EH (cell line): ENCODE measurements at places on chromosomes 5 and 9.
A peak's percentile ranks its signal among the peaks of the same experiment; 100 is the strongest.

DNA sequence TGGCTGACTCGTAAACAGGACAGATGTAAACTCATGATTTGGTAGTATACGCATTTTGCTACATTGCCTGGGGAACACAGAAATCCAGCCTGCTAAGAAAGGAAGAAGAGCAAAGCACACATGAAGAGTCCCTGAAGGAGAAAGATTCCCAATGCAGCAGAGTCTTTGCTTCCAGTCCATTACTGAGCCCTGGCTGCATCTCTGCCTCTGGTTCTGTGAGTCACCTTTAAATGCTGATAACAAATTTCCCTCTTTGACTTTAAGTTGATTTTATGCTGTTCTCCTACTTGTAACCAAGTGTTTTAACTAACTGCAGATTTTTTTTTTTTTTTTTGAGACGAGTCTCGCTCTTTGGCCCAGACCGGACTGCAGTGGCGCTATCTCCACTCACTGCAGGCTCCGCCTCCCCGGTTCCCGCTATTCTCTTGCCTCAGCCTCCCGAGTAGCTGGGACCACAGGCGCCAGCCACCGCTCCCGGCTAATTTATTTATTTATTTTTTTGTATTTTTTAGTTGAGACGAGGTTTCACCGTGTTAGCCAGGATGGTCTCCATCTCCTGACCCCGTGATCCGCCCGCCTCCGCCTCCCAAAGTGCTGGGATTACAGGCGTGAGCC is 8.5 kb upstream of the PRXL2C start:
- no peak for DNase-seq

GRCh38 chr9:69572611-69573010 is 99.6 kb downstream of the APBA1 start:
- DNase-seq, result peak; percentile 60

GRCh38 chr5:155699385-155699784 is 627.6 kb upstream of the SGCD start:
- DNase-seq, result no peak

- peak; percentile 40 for DNase-seq
Measured at GRCh38 chr5:139181835-139182452, 16.2 kb downstream of the SIL1 start.

DNA sequence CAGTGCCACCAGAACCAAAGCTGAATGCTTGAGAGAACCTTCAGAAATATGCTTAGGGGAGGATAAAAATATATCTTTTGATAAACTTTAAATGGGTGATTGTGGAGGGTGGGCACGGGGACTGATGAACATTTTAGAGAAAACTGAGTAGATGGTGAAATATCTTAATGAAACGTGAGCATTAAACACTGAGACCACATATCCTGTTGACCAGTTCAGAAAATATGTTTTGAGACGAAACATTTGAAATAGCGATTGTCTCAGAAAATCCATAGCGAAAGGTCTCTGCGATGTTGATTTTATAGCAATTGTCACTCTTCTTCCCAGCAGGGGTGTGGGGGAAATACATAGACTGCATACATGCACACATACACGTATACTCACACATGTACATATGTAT is 231.0 kb downstream of the ESM1 start:
- DNase-seq, result peak; percentile 55

GRCh38 chr5:59286510-59286909 is 607.0 kb downstream of the PDE4D start:
- no peak for DNase-seq

DNA sequence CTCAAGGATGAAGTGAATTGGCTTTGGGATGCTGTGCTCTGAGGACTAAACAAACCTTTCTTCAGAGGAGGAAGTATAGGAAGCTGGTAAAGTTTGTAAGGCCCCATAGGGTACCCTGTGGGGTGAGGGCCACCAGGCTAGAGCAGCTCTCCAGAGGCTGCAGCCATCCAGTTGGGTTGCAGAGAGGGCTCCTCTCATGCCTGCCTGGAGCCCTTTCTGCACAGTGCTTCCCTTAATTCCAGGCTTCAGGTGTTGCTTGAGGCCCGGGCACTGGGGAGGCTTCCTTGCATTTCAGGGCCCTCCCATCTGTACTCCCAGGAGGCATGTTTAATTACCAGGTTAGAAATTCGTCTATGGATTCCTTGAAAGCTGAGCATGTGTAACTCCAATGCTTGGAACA is 95.3 kb upstream of the FSTL4 start:
- DNase-seq, result no peak

DNA sequence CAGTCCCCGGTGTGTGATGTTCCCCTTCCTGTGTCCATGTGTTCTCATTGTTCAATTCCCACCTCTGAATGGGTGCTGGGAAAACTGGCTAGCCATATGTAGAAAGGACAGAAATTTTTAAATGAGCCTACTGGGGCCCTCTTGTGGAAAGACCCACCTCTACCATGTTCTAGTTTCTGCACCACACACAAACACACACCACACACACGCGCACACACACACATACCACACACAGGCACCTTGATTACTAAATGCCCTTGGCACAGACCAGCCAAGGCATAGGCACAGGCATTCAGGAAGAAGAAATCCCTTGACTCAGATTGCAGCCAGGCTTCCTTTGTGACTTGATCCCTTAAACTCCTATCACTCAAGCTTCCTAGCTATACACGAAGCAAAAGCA is 60.5 kb downstream of the SIL1 start:
- DNase-seq, result peak; percentile 31

DNA sequence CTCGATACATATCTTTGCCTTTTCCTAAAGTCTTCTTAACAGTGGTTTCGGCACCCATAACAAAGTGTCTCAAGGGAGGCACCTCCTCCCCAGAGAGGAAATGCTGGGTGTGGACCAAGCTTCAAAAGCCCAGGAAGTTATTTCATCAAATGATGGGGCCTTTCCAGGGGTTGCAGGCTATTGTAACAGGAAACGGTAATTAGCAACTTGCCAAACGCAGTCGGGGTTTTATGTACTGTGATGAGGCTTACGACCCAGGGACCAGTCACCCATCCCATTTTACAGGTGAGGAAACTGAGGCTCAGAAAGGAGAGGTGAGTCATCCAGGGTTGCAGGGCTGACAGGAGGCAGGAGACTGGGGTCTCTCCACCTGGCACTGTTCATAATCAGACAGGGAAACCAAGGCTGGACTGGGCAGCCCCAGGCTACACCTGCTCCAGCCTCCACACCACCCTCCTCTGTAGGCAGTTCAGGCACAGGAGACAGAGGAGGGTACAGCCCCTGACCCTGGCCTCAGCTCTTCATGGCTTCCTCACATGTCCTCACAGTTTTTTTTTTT is 30.0 kb upstream of the SUSD3 start:
- DNase-seq, result no peak

DNA sequence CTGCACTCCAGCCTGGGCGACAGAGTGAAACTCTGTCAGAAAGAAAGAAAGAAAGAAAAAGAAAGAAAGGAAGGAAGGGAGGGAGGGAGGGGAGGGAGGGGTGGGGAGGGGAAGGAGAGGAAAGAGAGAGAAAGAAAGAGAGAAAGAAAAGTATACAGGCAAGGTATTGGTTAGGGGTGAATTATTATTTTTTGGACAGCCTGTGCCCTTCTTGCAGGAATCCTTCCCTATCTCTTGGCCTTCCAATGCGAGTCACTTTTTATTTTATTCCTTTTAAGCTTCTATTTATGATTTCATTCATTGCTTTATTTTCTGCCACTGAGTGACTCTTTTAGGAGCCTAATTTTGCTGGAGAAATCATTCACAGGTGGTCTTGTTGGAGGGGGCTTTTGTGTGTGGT is 98.7 kb downstream of the PDE8B start:
- no peak for DNase-seq

DNA sequence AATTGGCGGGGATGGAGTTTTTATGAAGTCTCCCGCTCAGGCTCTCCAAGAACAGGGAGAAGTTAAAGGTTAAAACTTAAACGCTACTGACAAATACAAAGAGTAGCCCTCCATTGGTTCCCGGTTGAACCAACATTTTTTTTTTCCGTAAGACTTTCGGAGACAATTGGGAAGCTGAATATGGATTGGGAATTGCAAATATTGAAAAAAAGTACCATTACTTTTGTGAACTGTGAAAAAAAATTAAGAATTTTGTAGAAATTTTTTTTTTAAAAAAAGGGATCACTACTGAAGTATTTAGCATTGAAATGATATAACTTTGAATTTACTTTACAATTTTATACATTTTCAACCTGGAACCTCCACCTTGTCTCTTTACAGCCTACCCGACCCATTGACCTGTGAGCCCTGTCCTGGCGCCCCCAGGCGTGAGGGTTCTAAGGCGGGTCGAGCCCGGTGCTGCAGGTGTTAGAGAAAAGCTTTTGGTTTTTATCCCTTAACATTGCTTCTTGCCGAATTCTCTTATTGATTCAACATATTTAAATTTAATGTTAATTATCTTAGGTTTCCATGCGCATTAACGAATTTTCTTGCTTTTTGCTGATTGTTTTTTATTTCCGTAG is 448 bp upstream of the ZNF782 start:
- DNase-seq, result no peak

DNA sequence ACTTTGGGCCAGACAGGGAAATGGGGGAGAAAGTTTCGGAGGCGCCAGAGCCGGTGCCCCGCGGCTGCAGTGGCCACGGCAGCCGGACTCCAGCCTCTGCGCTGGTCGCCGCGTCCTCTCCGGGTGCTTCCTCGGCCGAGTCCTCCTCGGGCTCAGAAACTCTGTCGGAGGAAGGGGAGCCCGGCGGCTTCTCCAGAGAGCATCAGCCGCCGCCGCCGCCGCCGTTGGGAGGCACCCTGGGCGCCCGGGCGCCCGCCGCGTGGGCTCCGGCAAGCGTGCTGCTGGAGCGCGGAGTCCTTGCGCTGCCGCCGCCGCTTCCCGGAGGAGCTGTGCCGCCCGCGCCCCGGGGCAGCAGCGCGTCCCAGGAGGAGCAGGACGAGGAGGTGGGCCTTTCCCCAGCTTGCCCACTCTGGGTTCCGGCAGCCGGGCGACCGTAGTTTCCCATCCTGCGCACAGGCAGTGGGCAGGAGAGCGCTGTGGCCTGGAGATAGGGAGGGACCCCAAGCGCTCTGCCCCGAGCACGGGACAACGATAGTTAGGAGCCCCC is 516 bp downstream of the MAST4 start:
- DNase-seq, result peak; percentile 13

GRCh38 chr5:37812365-37812764 is 27.5 kb downstream of the GDNF start:
- peak; percentile 40 for DNase-seq

DNA sequence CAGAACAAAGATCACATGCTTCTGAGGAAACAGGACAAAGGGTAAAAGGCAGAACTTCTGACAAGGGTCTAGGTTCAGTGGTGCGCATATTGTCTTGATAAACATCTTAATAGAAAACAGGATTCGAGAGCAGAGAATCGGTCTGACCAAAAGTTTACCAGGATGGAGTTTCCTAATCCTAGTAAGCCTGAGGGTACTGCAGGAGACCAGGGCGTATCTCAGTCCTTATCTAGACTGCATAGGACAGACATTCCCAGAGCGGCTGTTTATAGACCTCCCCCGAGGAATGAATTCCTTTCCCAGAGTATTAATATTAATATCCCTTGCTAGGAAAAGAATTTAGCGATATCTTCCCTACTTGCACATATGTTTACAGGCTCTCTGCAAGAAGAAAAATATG is 32.4 kb upstream of the TNFSF8 start:
- no peak for DNase-seq

GRCh38 chr5:166767858-166768257 is 1523.6 kb upstream of the WWC1 start:
- no peak for DNase-seq

- DNase-seq, result peak; percentile 68
Measured at GRCh38 chr9:86098824-86099700, at the start of gene GOLM1. GOLM1 (minus strand) TSS chr9:86099558; CDS start chr9:86079320, 20,238 bp downstream.

GRCh38 chr9:248278-248961 is 33.8 kb downstream of the DOCK8 start:
- DNase-seq, result no peak

GRCh38 chr9:108654566-108654965 is 201.2 kb downstream of the ACTL7B start:
- DNase-seq, result peak; percentile 85

DNA sequence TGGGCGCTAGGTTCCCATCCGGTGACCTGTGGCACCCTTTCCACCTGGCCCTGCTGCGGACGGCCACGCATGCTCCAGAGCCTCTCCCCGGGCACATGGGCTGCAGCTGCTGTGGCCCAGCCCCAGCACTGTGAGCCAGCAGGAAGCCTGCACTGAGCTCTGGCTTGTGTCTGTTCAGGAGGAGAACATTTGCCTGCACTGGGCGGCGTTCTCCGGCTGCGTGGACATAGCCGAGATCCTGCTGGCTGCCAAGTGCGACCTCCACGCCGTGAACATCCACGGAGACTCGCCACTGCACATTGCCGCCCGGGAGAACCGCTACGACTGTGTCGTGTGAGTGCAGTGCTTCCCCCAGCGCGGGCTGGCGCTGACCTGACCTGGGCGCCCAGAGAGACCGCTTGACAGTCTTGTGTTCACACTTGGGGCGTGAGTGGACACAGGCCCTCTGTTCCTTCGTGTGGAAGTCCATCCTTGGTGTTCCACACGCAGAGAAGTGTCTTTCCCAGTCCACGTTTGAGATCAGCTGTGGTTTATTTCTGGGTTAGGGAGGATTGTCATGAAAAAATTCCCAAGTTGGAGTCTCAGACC is 66.2 kb upstream of the CACNA1B start:
- no peak for DNase-seq

GRCh38 chr9:38339087-38339486 is 53.4 kb upstream of the ALDH1B1 start:
- peak; percentile 64 for DNase-seq

DNA sequence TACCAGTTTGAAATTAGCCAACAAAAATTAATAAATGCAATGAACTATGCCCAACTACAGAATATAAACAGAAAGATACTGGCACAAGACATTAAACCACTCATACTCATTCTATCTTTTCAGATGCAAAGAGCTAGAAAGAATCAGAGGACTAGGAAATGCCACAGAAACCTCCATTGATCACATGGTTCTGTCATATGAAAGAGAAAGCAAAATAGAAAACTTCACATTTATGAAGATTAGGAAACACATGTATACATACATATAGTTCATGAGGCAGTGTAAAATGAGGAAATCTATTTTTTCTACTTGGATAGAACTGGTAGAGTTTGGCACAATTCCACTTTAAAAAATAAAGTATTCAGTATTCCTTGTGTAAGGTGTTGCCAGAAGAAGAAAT is 275.1 kb upstream of the PTGER4 start:
- DNase-seq, result no peak

DNA sequence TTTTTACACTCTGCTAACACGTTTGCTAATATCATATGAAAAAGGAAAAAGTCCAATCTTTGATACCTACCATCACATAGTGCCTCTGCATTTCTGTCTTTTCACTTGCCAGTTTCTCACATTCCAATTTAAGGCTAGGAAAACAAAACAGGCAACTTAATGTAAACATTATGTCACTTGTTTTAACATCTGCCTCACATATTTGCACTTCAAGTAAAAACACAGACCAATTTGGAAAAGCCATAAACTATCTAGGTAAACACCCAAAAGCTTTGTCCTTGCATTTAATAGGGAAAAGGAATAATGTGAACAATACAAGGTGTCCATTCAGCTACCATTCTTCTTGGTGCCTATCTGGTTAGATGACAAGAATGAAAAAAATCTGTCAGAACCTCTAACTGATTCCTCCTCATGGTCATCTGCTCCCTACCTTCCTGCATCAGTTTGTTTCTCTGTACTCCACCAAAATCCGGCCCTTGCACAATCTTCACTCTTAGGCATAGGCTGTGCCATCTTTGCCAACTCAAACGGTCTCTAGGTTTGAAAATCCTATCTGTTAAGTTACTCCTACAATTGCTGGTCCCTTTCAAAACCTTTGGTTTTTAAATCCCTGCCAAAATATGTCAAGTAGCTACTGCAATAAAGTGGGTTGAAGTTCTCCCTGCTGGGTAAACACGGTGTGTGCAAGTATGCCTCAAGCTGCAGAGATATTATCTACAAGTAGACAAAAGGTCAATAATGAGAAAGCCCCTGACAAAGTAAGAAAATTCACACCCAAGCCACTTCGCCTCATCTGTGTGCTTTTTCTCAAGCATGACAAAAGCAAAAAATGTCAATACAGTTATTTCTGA is 3.4 kb downstream of the TLE1 start:
- peak; percentile 46 for DNase-seq
